Glutamatergic neuron (in vitro differentiated cells): ENCODE measurements at places on chromosomes 16 and 17. TPM values are rescaled to one million over a fixed set of nuclear protein-coding genes. Genes with fewer than 3 reads are reported as not detected.

The KRTAP4-12 gene
- total RNA-seq, result not detected

The ST6GALNAC2 gene
- total RNA-seq, result 0.32 TPM

The SLC9A5 gene
- total RNA-seq, result 1.4 TPM

The NOS2 gene
- 0.25 TPM for total RNA-seq

The KCNJ16 gene
- 0.27 TPM for total RNA-seq

The ADGRG1 gene
- total RNA-seq, result 116 TPM

The GUCY2D gene
- total RNA-seq, result not detected

The SMPD3 gene
- 85.4 TPM for total RNA-seq

The IRF8 gene
- 1.0 TPM for total RNA-seq

The ANKRD40CL gene
- total RNA-seq, result not detected

The ABI3 gene
- not detected for total RNA-seq

The ALDH3A1 gene
- total RNA-seq, result not detected

The FSCN2 gene
- 6.1 TPM for total RNA-seq

The KAT8 gene
- 61.2 TPM for total RNA-seq

The ATPAF2 gene
- 34.7 TPM for total RNA-seq

The MMP28 gene
- 0.49 TPM for total RNA-seq

The TBC1D3C gene
- not detected for total RNA-seq

The IL17C gene
- not detected for total RNA-seq

The SEPTIN12 gene
- 0.96 TPM for total RNA-seq

The CNP gene
- 51.5 TPM for total RNA-seq

The KLHL10 gene
- total RNA-seq, result not detected

The IRX3 gene
- 13.0 TPM for total RNA-seq

The ABCA8 gene
- not detected for total RNA-seq

The ZMYND15 gene
- not detected for total RNA-seq

The FBXL16 gene
- 85.1 TPM for total RNA-seq

The CSF3 gene
- total RNA-seq, result not detected

The KRT222 gene
- total RNA-seq, result 1.3 TPM

The TBC1D28 gene
- total RNA-seq, result 0.44 TPM

The KRT12 gene
- total RNA-seq, result not detected

The HASPIN gene
- 2.3 TPM for total RNA-seq

The ECI1 gene
- total RNA-seq, result 50.9 TPM

The RAP1GAP2 gene
- total RNA-seq, result 86.0 TPM

The OMG gene
- total RNA-seq, result not detected

The ZNF200 gene
- total RNA-seq, result 12.2 TPM

The PYY gene
- total RNA-seq, result not detected

The TUBD1 gene
- 9.7 TPM for total RNA-seq

The HBA1 gene
- total RNA-seq, result 1.5 TPM

The NPIPA8 gene
- not detected for total RNA-seq

The MYH1 gene
- not detected for total RNA-seq

The PRSS21 gene
- total RNA-seq, result not detected

The CHST5 gene
- 0.64 TPM for total RNA-seq

The NPB gene
- 0.96 TPM for total RNA-seq

The KRTAP2-1 gene
- not detected for total RNA-seq
